ENCODE measurements at places on chromosomes 6 and 20.

DNA sequence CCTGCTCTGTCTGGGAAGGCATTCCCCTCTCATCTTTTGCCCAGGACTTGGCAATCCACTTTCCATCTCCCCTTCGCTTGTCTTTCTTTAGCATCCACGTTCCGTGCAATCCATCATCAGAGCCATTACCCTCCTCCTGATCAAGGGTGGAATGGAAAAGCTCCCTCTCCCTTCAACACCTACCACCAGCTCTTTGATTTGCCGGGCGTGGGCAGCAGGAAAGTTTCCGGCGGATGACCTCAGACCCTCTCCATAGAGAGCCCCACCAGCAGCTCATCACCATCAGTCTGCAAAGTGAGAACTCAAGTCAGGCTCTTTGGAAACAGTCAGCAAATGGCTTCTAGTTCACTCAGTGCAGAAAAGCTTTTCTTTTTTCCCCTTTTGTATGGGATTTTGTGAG, 76.2 kb downstream of the TSHZ2 start:
- no peak for DNase-seq

- DNase-seq: no peak
Observed at GRCh38 chr20:50758992-50759391, 27.6 kb downstream of the PARD6B start.

DNA sequence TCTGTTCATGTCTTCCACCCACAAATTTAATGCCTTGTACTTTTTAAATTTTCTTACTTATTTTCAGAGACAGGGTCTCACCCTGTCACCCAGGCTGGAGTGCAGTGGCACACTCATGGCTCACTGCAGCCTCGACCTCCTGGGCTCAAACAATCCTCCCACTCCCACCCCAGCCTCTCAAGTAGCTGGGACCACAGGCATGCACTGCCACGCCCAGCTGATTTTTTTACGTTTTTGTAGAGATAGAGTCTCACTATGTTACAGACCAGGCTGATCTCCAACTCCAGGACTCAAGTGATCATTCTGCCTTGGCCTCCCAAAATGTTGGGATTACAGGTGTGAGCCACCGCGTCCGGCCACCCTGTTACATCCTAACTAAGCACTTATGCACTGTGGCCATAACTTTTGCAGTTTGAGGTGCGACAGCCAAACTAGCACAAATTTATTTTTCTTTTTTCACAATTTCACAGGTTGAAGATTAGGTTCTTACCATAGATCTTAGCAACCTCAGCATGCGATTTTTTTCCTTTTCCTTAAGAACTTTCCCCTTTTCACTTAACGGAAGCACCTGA, 92.1 kb downstream of the EPB41L2 start:
- no peak for DNase-seq

- DNase-seq: no peak
Observed at GRCh38 chr6:106628658-106629102, 618 bp downstream of the RTN4IP1 start.

DNA sequence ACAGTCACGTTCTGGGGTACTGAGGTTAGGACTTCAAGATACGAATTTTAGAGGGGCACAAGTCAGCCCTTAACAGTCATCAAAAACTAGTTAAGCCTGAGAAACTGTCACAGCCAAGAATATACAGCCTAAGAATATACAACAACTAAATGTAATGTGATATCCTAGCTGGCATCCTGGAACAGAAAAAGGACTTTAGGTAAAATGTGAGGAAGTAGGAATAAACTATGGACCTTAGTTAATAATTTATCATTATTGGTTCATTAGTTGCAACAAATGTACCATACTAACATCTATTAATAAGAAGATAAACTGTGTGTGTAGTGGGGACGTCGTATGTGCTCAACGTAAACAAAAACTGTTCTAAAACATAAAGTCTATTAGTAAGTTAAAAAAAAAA, 1.1 kb downstream of the PNISR start:
- DNase-seq: no peak

Measured in inflammatory macrophage treated with lipopolysaccharide for 1 hour (primary cell).